ENCODE measurements at places on chromosomes 1 and 21.

GRCh38 chr1:56797065-56797685 lies 22.0 kb downstream of the FYB2 start:
- DNase-seq, result no peak

GRCh38 chr1:29703596-29704370 lies 467.5 kb downstream of the PTPRU start:
- no peak for DNase-seq

GRCh38 chr1:28087614-28088167 lies 719 bp downstream of the EYA3 start:
- DNase-seq, result no peak

GRCh38 chr1:239091537-239091936 lies 294.8 kb upstream of the CHRM3 start:
- no peak for DNase-seq

GRCh38 chr21:45887120-45887611 lies 94.4 kb upstream of the COL6A1 start:
- DNase-seq, result no peak

DNA sequence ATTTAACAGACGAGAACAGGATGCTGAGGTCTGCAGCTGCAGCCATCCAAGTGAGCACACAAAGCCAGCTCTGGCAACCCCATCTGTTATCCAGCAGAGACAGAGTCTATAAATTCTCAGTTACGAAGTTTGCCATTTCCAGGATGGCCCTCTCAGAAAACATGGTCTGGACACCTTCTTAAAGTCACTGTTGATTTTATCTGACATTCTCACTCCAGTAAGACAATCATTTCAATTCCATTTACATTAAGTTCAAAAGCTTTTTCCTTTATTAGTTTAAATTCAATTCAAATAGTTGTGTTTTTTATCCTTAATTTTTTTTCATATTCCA lies 125.5 kb downstream of the DMRTB1 start:
- DNase-seq, result no peak

DNA sequence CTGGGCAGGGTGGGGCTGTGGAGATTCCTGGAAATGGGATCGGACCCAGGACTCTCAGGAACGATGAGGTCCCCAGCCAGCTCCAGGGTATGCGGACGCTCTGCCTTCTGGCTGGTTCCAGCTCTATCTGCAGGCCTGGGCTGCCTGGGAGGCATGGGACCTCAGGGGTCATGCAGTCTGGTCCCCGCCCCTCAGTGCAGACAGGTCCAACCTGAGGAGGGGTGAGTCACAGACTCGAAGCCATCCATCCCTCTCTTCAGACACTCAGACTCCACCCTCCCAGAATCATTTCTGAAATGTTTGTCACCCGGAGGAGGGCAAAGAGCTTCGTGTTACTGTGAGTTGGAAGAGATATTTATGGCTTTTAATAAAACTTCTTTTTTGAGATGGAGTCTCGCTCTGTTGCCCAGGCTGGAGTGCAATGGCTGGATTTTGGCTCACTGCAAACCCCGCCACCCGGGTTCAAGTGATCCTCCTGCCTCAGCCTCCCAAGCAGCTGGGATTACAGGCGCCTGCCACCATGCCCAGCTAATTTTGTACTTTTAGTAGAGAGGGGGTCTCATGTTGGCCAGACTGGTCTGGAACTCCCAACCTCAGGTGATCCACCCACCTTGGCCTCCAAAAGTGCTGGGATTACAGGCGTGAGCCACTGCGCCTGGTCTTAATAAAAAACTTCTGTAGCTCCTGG lies 5.9 kb upstream of the MYOM3 start:
- DNase-seq, result no peak

- DNase-seq, result no peak
Observed at GRCh38 chr1:193408782-193409293, 222.4 kb upstream of the B3GALT2 start.

DNA sequence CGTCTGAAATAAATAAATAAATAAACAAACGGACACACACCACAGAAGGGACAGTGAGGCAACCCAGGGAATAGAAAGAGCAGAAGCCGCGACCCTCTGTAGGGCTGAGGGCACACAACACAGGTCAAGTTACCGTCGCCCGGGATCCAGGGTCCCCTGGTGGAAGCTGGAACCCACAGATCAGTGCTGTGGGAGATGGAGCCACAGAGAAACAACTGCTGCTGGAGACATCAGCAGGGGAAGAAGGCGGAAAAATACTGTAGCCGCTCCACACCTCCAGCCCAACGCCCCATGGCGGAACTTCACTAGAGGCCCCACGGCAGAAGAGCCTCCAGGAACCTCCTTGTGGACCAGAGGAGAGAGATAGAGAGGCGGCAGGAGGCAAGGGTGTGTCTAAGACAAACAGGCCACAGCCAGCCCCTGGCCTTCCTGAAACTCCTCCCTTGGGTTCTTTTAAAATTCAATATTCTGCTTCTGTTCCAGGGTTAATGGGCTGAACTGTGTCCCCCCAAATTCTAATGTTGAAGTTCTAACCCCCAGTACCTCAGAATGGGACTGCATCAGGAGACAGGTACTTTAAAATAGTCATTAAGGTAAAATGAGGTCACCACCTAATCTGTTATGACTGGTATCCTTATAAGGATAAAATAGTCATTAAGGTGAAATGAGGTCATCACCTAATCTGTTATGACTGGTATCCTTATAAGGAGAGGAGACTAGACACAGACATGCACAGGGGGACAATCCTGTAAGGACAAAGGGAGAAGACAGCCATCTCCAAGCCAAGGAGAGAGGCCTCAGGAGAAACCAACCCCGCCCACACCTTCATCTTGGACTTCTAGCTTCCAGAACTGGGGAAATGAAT lies 7.7 kb upstream of the HLCS start:
- no peak for DNase-seq

- DNase-seq, result no peak
Observed at GRCh38 chr1:101122452-101123166, 97.0 kb upstream of the DPH5 start.

- no peak for DNase-seq
Observed at GRCh38 chr1:14242123-14242522, 356.4 kb upstream of the KAZN start.

DNA sequence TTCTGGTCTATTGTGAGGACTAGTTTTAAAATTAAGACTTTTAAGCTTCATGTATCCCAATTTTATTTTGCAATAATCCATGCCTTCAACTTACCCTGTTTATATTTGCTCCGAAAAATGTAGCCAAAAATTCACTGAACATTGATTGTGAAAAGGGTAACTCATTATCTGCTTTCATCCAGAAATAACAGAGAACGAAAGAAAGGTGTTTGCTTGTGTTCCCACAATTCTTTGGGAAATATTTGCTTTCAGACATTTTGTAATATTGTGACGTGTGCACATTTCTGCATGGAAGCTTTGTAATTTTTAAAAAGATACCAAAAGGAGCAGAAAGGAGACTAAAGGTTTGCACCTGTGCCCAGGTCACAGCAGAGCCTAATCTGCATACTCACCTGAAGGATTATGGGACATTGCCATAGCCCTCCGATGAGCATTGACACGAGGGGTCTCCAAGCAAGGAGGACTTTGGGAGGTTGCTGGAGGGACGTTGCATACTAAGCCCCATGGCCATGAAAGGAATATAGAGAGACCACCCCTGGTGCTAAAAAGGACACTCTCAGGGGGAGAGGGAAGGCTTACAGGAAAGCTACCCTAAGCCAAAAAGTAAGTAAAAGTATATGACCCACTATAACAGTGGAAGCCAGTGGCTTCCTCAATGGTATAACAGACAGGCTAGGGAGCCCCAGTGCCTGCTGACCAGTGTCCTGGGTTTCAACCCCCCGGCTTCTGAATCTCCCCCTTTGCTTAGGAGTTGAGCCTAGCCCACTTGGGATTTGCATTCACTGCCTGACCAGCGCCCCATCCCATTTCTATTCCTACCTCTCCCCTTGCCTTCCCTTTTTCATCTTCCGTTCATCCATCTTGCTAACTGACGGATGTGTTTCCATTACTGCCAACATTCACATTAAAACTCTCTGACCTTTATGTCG lies 148.6 kb upstream of the ZC3H12A start:
- DNase-seq, result no peak

DNA sequence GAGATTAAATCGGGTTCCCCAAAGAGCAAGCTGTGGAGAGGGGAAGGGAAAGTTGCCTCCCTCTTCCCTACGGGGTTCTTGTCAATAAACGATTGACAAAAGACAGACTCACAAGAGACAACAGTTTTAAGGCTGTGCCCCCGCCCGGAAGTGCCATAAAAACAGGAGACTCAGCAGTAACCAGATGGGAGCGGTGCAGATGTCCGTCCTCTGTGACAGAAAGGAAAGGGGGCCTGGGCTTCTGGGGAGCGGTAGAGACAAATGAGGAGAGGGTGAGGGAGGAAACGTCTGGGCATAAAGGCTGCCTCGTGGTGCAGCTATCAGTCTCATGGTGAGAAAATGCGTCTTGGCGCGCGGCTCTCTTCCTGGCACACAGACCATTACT lies 5.9 kb downstream of the TP73 start:
- no peak for DNase-seq

DNA sequence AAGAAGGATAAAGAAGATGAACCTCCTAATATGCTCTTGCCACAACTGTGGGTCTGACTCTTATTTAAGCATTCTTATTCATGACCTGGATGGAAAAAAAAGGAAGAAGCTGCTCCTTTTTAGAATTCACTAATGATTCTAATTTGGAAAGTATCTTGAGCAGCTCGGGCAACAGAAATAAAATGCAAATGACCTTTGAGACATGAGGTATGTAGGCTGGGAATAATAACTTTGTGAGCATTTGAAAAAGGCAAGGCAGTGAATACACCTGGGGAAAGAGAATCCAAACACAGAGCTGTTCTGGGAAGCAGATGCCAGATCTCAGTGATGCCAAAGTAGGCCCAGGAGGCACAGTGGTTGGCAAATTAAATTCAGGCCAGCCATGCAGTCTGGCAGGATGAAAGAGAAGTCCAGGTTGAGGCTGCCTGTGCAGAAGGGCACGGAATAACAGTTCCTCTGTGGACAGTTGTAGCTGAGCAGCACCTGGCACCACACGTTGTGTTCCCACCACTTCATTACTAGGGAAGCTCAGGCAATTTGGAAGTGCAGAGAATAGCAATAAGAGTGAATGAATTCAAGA lies 320.8 kb upstream of the ST6GALNAC5 start:
- DNase-seq, result no peak

GRCh38 chr1:229579059-229579673 lies 20.7 kb upstream of the ABCB10 start:
- no peak for DNase-seq

GRCh38 chr1:33984906-33985565 lies 121.2 kb downstream of the HMGB4 start:
- DNase-seq, result no peak

DNA sequence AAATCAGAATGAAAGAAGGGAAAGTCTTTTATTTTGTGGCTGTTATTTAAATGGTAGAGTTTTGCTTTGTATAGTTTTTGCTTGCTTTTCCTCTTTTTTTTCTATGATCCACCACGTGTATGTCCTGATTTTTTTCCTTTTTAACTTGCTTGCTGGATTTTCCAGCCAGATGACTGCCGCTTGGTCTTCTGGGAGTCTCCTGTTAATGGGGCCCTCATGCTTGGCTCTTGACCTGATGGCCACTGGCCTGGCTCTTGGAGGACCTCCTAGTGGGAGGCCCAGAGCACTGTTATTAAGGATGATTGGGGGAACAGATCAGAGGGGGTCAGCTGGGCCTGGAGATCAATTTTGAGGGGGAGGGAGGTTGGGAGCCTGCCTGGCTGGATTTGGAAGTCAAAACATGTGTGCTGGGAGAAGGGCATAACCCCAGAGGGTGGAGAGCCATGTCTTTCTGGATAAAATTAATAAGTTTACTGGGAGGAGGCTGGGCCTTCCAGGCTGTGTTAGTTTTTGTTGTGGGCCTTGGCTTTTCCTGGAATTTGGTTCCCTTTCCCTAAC lies 1.2 kb downstream of the FGGY start:
- DNase-seq, result no peak

DNA sequence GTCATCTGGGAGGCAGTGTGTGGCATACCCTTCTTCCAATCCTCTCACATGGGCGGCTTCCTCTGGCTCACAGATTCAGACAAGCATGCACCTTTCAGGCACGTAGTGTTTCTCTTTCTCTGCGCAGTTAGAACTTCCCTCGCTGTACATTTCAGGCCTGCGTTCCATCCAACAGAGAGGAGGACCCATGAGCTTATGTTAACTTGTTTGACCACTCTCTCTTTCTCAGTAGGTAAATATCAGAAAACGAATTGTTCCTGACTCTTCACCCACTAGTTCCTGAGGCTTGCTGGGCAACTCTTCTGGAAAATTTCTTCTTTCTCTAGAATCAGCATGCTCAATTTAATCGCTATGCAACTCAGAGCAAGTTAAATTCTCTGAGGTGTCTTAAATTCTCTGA lies 85.5 kb downstream of the DDX20 start:
- no peak for DNase-seq

Measured in activated CD8-positive, alpha-beta memory T cell treated with anti-CD3 and anti-CD28 coated beads for 4 hours (primary cell).